ENCODE measurements at places on chromosomes 1 and 21.

DNA sequence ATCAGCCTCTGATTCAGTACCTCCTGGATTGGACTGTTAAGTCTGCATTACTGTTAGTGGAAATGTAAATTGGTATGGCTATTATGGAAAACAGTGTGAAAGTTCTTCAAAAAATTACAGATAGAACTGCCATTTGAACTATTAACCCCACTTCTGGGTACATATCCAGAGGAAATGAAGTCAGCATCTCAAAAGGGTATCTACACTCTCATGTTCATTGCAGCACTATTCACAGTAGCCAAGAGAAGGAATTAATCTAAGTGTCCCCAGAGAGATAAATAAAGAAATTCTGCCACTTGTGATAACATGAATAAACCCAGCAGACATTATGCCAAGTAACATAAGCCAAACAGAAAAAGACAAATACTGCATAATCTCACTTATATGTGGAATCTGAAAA is 676.0 kb downstream of the PLA2G4A start:
- DNase-seq, result no peak

DNA sequence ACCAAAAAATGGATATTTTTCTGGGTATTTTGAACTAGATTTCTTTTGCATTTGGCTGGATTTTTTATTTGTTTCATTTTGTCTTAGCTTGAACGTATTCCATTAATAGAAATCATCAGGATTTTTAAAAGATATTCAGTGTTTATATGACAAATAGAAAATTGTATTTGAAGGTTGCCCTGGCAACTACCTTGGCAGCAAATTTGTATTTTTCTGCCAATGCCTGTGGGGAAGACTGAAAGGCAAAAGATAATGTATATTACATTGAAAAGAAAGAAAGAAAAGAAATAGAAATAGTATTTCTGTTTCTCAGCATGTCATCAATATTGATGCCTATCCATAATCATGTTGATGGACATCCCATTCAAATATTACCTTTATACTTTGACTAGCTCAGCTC is 16.8 kb downstream of the VCAM1 start:
- DNase-seq, result no peak

- DNase-seq, result no peak
These were observed 2.7 kb downstream of the CDKN2C start for GRCh38 chr1:50972766-50973165.

GRCh38 chr1:96538883-96539282 is 182.7 kb upstream of the PTBP2 start:
- no peak for DNase-seq

GRCh38 chr1:98053471-98054366 is 132.9 kb upstream of the DPYD start:
- no peak for DNase-seq

GRCh38 chr1:163523375-163524029 is 201.7 kb downstream of the NUF2 start:
- no peak for DNase-seq

GRCh38 chr1:157137046-157137407 is 1.2 kb downstream of the ETV3 start:
- DNase-seq, result no peak

DNA sequence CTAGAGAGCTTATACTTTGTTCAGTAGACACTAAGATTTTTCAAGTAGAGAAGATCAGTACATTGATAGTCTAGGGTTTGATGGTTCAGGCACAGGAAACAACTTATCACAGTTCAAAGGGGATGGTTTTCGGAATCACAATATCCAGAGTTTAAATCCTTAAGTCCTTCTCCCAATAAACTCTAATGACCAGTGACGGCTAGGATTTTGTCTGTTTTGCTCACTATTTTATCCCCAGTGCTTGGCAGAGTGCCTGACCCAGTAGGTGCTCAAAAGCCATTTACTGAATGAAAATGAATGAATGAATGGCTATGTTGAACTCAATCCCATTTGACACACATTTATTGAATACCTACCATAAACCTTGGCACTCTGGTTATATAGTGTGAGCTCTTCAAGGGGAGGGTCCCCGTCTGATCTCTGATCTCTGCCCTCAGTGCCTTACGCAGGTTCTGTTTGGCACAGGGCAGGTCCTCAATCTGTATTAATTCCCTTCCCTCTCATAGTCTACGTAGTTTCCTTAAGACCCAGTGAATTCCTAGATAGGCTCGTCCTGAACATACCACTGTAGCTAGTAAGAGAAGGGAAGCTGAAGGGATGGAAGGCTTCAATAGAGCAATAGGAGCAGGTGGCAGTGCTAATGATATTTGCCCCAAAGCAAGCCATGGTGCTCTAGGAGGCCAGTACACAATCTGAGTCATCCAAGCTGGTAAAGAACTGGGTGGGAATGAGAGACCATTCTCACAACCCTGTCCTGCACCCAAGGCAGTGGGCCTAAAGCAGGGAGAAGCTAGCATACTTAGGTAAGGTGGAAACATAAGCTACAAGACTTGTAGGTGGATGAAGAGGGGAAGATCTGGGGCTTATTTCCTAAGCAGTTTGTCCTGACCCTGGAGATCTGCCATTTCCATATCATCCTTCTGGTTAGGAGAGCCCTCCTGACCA is 53.4 kb downstream of the DMAP1 start:
- DNase-seq, result no peak

DNA sequence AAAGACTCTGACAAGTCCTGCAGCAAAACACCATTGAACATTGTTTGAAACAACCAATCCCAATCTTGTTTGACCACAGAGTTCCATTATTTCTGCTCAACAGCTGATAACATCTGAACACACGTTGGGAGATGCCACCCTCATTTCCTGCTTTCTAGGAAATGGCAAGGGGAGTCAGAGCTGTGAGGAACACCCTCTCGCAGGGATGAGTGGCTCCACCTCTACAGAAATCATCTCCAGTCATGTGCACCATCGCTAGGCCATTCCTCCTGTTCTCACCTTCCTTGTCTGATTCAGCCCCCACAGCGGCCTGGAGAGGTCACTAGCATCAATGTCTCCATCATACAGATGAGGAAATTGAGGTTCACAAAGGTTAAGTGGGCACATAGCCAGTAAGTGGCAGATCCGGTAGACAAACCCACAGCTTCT is 22.4 kb upstream of the RUNX3 start:
- DNase-seq, result no peak

GRCh38 chr1:237244778-237245177 is 202.8 kb downstream of the RYR2 start:
- DNase-seq, result no peak

GRCh38 chr1:112722601-112723510 is 7.7 kb upstream of the PPM1J start:
- no peak for DNase-seq

- DNase-seq, result no peak
These were observed 44.8 kb upstream of the POU2F1 start for GRCh38 chr1:167175901-167176300.

DNA sequence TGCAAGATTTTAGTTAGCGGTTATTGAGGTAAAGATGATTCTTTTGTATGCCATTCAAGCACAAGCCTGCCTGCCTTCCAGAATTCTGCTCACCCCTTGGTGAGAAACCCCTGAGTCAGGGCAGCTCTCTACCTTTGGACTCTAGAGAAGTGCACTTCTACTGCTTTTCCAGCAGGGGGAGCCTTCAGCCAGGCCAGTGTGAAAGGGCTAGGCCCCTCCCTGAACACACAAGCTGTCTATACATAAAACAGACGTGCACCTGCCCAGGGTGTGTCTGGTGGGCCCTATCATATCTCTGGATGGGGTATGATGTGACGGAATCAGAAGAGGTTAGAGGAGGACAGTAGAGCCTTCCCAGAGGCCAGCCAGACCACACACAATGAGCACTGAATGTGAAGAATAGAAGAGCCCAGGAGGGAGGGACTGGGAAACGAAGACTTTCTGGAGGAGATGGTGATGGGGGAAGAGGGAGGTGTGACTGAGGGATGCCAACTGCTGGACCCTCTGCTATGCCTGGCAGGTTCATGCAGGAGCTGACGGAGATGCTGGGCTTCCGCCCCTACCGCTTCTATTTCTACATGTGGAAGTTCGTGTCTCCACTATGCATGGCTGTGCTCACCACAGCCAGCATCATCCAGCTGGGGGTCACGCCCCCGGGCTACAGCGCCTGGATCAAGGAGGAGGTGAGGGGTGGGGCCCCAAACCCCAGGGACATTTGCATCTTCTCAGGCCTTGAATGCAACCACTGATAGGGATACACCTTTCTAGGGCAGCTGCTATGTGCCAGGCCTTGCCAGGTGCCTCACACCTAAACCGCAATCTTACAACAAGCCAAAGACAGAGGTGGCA is 13.0 kb upstream of the KCNC4 start:
- DNase-seq, result no peak

GRCh38 chr1:117886101-117886795 is 43.2 kb downstream of the GDAP2 start:
- no peak for DNase-seq

Data from activated naive CD4-positive, alpha-beta T cell (primary cell).